ENCODE measurements at places on chromosomes 12 and 14.

GRCh38 chr12:96064271-96064670, 28.9 kb upstream of the LTA4H start:
- no peak for DNase-seq

DNA sequence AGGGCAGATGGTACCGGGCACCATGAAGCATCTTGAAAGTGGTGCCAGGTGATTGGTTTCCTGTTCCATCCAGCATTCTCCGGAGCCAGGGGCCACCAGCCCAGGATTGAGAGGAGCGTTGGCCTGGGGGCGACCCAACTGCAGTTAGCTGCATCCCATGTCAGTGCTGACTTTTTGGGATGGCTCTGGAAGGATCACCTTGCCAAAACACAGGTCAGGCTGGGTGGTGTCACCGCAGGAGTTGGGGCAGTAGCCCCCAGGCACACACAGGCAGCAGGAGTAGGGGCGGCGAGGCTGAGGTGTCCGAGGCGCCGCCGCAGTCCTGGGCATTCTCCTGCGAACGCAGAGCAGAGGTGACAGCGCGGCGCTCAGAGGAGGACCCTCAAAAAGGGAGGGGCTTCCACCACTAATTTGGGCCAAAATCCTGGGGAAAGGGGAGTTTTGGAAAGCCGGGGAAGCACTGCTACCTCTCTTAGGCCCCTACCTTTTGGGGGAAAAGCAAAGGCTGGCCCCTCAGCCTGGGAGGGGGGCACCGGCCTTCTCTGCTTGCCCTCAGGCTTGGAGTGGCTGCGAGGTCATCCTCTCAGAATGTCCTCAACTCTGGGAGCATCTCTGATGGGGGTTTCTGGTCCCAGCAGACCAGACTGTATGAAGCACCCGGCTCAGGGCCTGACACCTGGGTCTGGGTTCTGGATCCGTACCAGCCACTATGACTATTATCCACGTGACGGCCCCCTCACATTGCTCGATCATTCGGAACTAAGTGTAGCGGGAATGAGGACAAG, 26.7 kb upstream of the LRTM2 start:
- no peak for DNase-seq

GRCh38 chr14:92109490-92109889, 3.1 kb upstream of the ATXN3 start:
- DNase-seq: no peak

- no peak for DNase-seq
Measured at GRCh38 chr12:19239616-19240234, 110.2 kb downstream of the PLEKHA5 start.

GRCh38 chr12:11810206-11810545, 160.7 kb downstream of the ETV6 start:
- DNase-seq: no peak

DNA sequence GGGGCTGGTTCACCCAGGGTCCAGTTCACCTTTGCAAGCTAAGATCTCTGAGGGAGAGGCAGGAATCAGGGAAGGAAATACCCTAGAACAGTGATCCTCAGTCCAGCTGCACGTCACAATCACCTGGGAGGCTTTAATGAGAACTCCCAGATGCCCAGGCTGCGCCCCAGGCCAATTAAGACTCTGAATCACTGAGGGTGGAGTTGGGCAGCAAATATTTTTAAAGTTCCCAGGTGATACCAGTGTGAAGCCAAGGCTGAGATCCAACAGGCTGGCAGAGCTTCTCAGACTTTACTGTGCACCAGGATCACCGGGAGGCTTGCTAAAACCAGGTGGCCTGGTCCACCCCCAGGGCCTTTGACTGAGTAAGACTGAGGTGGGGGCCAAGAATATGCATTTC, 23.8 kb downstream of the MYL2 start:
- no peak for DNase-seq

- no peak for DNase-seq
Measured at GRCh38 chr14:64864258-64864657, 15.4 kb downstream of the SPTB start.

GRCh38 chr12:94604366-94604698, 46.0 kb downstream of the TMCC3 start:
- DNase-seq: no peak

DNA sequence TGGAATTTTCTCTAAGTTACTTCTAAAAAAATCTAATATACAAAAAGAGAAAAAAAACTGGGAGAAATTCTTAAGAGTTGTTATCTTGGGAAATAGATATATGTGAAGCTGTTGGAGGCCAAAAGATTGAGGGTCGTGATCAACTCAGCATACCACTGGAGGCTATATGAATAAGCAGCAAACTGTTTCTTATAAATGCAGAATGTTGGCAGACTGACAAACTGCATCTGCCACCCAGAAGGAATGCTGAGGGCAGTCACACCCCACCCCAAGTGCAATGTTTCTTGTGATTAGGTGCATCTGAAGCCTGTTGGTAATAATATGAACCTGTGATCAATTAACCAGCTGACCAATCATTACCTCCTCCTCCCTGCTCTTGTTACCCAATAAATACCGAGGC, 818.6 kb upstream of the MGAT4C start:
- no peak for DNase-seq

DNA sequence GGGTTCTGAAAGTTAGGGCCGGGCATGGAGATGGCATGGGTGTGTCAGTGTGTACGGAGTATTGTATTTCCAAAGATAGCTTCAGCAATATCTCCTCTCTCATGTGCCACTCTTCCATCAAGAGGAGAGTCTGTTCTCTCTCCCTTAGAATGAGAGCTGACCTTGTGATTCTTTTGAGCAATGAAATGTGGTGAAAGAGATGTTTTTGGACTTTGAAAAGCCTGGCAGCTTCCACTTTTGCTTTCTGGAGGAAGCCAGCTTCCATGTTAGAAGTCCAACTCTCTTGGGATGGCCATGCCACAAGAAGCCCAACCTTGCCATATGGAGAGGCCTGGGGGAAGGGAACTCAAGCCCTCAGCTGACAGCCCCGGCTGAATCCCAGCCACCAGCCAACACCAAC, 72.4 kb upstream of the GZMB start:
- no peak for DNase-seq

GRCh38 chr14:21194597-21194996, 38.7 kb upstream of the OR5AU1 start:
- no peak for DNase-seq

DNA sequence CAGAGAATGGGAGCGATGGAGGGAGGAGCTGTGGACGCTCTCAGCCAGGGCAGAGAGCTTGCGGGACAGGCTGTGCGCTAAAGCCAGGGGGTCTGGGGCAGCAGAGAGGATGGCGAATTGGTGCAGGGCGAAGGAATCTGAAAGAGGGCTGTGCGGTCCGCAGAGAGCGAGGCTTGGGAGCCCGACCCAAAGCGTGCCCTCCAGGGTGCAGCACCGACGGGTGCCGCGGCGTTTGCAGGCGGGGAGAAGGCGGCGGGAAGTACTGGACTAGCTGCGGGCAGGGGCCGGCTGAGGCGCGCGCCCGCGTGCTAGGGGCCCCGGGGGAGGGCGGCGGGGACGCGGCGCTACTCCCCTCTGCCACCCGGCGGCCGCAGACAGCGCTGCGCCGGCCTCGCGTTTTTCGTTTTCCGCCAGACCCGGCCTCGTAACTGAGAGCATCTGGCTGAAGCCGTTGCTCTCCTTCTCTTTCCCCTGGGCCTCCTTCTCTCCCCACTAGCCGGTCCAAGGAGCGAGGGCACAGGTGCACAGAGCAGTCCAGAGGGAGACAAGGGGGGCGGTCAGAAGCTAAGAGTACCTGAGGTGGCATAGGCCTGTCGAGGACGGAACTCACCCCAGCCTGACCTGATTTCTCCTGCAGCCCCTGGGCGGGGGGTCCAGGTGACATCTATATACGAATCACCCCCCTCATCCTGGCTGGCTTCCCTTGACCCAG, 24.9 kb downstream of the SLC6A12 start:
- DNase-seq: no peak

- no peak for DNase-seq
Measured at GRCh38 chr12:89350260-89350629, 2.1 kb downstream of the DUSP6 start.

- no peak for DNase-seq
Measured at GRCh38 chr12:57320639-57321038, 69.7 kb upstream of the STAC3 start.

GRCh38 chr12:46808955-46809697, 16.7 kb downstream of the SLC38A4 start:
- no peak for DNase-seq

GRCh38 chr12:3102771-3103410, 25.7 kb downstream of the TSPAN9 start:
- DNase-seq: no peak

DNA sequence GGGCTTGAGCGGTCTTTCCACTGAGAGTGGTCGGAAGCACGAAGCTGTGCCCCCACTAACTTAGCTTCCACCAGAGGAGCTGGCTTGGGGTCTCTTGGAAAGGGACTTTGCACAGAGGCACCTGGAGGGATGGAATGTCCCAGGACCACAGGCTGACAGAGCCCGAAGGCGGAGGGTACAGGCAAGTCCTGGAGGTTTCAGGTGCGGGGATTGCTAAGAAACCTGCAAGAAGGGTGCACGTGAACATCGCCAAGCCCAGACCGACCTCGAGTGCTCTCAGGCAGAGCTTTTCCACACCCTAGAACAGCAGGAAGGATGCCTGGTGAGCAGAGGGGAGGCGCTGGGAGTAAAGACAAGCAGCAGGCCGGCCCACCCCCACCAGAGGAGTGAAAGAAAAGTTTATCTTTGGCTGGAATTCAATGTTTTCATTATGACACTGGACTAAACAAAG, 61.6 kb downstream of the SERPINA3 start:
- no peak for DNase-seq

DNA sequence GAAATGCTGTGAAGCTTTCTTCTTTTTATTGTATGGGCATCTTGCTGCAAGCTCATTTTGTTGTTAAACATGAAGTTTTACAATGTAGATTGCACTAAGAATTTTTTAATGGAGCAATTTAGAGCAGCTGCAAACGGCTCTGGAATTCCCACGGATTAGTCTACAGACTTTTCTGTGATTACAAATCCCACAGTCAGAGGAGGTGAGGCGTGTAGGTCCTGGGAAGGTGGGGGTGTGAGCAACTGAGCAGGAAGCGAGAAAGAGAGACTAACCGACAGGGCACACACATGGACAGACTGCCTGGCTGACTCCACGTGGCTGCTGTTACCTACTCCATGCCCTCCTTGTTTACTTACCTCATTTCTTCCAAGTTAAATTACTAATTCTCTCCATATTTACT, 348.5 kb downstream of the NPAS3 start:
- DNase-seq: no peak

DNA sequence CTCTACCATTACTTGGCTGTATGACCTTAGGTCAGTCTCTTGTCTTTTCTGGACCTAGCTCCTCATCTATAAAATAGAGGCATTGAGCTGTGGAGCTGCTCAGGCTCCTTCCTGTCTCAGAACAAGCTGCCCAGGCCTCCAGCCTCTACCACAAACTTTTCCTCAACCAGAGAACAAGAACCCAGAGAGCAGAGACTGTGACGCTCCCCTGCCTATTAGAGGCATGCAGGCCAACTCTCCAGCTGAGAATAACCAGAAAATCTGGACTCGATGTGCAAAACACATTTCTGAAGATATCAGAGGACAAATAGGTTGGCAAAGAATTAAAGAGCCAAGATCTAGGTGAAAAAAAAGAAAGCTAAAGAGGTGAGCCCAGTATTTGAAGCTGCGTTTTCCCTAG, 17.8 kb upstream of the PNMA1 start:
- DNase-seq: no peak

GRCh38 chr12:16524378-16524777, 81.6 kb downstream of the LMO3 start:
- no peak for DNase-seq

DNA sequence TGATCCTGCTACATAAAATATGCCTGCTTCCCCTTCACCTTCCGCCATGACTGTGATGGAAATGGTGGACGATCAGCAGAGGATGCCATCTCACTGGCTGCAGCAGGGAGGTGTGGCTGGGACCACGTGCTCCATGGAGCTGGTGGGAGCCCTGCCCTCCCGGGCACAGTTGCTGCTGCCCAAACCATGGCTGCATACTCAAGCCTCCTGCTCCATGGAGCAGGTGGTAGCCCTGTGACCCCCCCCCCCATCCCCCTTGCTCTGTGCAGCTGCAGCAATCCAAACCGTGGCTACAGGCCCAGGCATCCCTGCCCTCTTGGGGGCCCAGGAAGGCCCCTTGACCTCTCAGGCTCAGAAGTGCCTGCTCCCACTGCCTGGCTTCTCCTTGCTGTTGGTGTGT, 597.5 kb upstream of the LMO3 start:
- DNase-seq: no peak

DNA sequence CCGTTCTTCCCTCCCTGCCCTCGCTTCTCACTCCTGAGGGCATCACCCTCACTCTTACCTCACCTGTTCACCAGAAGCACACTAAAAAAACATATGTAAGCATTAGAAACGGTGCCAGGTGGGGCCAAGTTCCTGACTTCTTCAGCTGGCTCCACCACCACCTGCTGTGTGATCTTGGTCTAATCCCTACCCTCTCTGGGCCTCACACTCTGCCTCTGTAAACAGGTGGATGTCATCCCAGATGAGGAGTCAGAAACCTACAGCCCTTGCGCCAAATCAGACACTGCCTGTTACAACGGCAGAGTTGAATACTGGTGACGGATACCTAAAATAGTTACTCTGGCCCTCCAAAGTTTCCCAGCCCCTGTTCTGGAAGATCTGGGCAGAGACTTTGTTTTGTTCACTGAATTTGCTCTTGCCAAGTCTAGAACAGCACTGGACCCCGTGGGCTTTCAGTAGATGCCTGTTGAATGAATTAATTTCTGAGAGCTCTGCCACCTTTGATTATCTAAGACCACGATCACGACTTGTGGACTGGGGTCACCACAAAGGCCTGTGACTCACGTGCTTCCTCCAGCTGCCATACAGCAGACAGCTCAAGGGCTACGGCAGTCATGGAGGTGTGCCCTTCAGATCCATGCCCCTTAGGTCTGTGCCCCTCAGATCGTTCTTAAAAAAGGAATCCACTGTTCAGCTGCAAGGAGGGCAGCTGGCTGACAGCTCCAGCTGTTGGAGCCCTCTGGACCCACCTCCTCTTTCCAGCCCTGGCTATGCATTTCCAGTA, 71.9 kb downstream of the GSC start:
- DNase-seq: no peak

- no peak for DNase-seq
Measured at GRCh38 chr12:6041891-6042290, 82.6 kb downstream of the VWF start.

- no peak for DNase-seq
Measured at GRCh38 chr12:32454866-32455265, 55.5 kb downstream of the FGD4 start.

- DNase-seq: no peak
Measured at GRCh38 chr12:100796621-100797020, 2.0 kb downstream of the ANO4 start.

DNA sequence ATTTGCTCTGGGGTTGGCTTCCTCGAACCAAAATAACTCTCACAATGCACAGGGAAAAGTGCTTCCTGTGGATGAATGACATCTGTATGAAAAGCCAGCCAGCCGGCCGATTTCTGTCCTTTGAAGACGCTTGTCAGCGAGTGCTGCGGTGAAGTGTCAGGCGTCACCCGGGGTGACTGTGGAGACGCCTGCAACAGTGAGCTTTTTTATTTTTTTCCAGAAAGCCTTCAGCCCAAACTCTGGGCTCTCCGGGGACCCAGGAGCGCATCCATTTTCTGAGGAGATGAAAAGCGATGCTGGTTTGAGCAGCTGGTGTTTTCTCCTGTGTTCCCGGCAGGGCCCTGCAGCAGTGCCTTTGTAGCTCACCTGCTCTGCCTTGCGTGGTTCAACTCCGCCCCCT, 147.9 kb upstream of the MYL2 start:
- no peak for DNase-seq

- DNase-seq: no peak
Measured at GRCh38 chr12:120738252-120739030, 12.8 kb downstream of the ACADS start.

All from GM12864 (cell line).